ENCODE measurements at places on chromosomes 12 and 14.

GRCh38 chr12:86331012-86331411 is 74.8 kb upstream of the MGAT4C start:
- no peak for DNase-seq

DNA sequence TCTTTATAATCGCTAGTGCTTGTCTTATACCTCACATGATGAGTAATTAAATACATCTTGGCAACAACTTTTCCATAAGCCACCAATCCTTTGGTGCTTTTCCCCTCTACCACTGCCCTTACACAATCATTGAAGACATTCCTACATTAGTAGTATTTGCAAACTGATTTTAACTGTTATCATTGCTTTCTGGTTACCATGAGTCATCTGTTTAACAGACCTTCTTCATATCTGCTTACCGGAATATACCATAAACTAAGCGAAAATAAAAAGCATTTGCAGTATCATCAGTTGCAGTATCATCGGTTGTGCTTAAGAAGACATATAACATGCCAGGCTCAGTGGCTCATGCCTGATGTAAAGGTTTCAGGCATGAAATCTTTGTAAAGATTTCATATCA is 54.8 kb upstream of the PLEKHA5 start:
- no peak for DNase-seq

DNA sequence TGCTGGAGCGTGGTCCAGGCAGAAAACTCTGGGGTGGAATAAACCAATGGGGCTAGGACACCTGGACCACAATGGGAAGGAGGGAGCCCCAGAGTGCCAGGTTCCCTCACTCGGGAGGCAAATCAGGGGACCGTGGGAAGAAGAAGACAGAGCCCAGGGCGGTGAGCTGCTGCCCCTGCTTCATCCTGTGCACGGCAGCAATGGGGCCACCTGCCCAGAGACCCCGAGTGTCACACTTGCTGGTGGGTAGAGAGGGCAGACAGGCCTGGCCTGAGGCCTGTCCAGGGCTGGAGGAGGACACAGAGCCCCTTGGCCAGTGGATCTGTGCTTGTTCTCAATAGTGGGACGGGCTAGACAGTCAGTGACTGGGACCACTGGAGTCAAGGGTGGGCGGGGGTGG is 58.2 kb downstream of the DIO3 start:
- no peak for DNase-seq

- DNase-seq, result no peak
These were observed 72.4 kb downstream of the IQSEC3 start for GRCh38 chr12:138898-139534.

GRCh38 chr12:93921521-93921920 is 226.9 kb upstream of the PLXNC1 start:
- no peak for DNase-seq

DNA sequence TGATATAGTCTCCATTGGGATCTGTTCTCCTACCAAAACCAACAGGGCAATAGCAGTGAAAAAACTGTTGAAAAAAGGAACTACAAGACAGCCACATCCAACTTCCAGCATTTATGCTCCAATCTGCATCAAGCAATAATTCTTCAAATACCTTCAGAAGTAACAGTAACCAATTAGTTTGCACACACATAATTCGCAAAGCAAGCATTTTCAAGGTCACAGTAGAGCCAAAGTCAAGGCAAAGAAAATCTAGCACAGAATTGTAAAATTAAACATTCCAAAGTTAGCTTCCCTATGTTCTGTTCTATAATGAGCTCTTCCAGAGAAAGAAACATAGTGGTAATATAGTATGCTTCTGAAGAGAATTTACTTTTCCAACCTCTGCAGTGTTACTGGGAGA is 11.0 kb upstream of the MTERF2 start:
- no peak for DNase-seq

- no peak for DNase-seq
These were observed 1.1 kb downstream of the NOC4L start for GRCh38 chr12:132145334-132145733.

DNA sequence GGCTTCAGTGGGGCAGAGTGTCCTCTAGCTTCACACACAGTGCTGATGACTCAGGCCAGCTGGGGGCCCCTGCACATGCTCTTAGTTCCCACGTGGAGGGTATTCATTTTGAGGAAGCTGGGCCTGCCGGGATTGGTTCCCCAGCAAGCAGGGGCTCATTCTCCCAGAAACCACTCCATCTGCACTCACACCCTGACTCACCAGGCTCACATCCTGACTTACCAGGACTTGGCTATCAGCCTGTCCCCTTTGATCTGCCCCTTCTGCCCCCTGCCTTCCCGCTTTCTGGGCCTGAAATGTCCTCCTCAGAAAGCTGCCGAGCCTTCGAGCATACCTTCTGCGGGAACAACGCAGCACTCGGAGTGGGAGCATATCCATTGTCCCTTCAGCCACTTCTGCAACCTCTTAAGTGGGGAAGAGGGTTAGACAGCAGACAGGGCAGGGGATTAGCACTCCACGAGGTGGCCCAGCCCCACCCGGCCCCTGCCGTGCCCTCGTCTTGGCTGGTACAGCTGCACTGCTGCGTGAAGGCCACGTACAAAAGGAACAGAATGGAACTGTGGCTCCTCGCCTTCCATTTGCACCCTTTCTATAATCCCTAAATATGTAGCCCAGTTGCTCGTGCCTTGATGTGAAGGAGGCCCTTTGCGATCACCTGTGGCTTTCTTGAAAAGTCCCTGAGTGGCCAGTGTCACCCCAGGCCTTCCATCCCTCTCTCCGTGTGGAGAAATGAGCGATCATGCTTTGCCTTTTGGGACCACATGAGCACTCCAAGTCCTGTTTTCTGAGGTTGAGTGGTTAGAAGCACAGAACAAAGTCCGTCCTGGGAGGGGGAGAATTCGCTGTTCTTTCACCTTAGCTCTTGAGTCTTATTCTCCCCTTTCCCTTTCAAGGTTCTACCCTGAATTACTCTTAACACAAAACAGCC is 26.1 kb downstream of the TPCN1 start:
- DNase-seq, result no peak

Measured in mesothelial cell of epicardium (in vitro differentiated cells).